Natural killer cell treated with Interleukin-12 subunit alpha and Interleukin-12 subunit beta and Interleukin-15 and Interleukin-18, amount 100 ng/mL, for 72 hours (primary cell): ENCODE measurements at places on chromosomes 4 and X. TPM values are rescaled to one million over a fixed set of nuclear protein-coding genes. Genes with fewer than 3 reads are reported as not detected.
A peak's percentile ranks its signal among the peaks of the same experiment; 100 is the strongest.

The CCDC110 gene
- total RNA-seq: not detected

The USP51 gene
- 0.26 TPM for total RNA-seq

The ASB5 gene
- not detected for total RNA-seq

The NMU gene
- not detected for total RNA-seq

The HTN3 gene
- total RNA-seq: not detected

The MEPE gene
- not detected for total RNA-seq

The SYN1 gene
- total RNA-seq: 0.29 TPM

The PWWP3B gene
- not detected for total RNA-seq

The FHDC1 gene
- total RNA-seq: 0.33 TPM

The XK gene
- total RNA-seq: 0.33 TPM

GRCh38 chr4:66017671-66018070, 347.4 kb upstream of the EPHA5 start:
- DNase-seq: no peak

DNA sequence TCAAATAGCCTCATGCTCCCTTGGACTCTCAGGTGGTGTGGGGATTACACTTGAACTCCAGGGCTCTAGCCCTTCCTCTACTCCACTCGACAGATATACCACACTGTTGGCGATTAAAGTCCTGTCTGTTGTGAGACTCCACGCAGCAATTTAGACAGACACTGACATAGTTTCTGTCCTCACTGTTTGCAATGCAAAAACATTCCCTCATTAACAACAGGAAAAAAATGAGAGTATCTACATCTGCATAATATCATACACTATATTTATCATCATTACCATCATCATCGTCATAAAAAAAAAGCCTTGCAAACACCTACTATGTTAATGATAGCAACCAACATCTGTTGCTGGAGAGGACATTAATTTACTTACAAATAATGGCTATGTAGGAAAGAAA, 132.4 kb downstream of the RASL11B start:
- DNase-seq: no peak

- no peak for DNase-seq
These were observed 164.4 kb downstream of the GRIA3 start for GRCh38 chrX:123348468-123348867.

DNA sequence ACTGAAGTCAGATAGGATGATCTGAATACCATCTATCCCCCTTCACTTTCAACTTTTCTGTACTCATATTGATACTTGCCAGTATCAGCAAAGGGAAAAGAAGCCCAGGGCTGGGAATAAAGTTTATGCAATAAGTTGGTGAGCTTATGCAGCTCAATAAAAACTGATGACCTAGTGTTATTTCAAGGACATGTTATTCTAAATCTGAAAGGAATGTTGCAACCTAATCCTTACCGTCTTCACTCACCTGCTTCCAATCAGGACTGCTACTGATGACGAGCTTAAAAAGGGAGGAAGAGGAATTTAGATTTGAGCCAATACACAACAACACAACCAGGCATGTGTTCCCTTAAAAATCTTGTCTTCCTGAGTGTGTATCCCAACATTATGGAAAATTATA, 419.9 kb downstream of the SPRY1 start:
- DNase-seq: no peak

DNA sequence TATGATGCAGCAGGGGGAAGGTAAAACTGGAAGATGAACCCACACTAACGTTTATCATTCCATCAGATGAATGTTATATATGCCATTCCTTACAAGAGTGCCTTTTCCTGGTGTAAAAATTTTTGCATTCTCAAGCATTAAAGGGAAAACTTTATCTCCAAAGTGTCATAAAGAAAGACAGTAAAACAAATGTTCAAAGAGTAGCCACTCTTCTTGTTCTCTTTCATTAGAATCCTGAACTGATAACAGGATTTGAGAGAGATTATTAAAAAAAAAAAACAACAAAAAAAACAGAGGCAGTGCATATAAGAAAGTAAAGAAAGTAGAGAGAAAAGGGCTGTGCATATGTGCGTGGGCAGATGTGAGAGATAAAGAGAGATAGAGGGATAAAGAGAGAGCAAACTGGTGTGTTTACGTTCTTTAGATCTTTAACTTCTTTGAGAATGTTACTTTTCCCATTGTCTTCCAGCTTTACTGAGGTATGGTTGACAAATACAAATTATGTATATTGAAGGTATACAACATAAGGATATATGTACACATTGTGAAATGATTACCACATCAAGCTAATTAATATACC, 275.4 kb downstream of the HS3ST1 start:
- no peak for DNase-seq

DNA sequence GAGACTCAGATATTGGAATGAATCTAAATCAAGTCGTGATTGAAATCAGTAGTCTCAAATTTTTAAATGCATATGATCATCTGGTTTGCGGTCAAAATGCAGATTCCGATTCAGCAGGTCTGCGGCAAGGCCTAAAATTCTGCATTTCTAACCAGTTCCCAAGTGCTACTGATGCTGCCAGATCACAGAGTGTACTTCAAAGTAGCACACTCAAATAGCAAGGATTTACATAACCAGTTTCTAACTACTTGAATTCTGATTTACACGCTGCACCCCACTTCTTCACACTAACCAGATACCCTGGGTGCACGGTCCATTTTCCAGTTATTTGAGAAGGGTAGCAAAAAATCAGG, 752 bp downstream of the MBTPS2 start:
- no peak for DNase-seq

GRCh38 chr4:86831262-86832130, 17.7 kb downstream of the SLC10A6 start:
- DNase-seq: no peak

DNA sequence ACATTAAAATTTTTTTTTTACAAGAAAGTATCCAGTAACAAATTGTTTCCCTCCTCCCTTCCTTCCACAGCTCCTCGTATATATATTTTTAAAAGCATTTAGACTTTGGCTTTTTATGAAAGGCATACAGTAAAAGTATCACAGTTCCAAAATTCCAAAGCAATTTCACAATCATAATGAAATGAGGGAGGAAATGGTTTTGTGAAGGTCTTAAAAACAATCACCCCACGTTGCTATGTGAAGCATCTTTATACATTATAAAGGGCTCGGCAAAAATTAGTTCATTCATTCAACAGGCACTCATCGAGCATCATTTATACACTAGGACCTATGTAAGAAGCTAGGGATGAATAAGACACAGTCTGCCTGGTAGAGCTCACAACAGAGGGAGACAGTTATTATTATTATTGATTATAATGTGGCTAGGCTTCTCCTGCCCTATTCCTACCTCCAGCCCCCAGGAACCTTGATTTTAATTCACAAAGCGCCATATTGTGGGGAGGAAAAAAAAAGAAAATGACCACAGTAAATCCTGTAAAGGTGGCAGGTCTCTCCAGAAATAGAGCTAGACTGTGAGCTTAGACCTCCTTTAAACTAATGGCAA, 239.9 kb downstream of the MAML3 start:
- no peak for DNase-seq

DNA sequence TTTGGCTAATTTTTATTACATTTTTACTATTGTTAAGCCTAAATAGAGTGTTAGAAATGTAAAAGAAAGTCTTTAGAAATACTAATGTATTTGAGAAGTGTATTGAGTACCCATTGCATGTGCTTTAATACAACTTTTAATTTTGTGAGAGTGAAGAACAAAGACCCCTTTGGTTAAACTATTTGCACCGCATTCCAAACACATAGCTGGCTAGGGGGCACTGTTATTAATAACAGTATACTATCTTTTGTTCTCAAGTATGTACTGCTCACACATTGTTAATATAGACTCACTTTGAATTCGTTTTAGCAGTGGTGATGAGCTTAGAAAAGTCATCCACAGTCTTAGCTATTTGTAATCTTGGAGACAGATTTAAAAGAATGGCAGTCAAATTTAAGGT, 106.1 kb downstream of the CLDN22 start:
- no peak for DNase-seq

GRCh38 chr4:78671903-78672815, 104.0 kb upstream of the BMP2K start:
- DNase-seq: no peak

DNA sequence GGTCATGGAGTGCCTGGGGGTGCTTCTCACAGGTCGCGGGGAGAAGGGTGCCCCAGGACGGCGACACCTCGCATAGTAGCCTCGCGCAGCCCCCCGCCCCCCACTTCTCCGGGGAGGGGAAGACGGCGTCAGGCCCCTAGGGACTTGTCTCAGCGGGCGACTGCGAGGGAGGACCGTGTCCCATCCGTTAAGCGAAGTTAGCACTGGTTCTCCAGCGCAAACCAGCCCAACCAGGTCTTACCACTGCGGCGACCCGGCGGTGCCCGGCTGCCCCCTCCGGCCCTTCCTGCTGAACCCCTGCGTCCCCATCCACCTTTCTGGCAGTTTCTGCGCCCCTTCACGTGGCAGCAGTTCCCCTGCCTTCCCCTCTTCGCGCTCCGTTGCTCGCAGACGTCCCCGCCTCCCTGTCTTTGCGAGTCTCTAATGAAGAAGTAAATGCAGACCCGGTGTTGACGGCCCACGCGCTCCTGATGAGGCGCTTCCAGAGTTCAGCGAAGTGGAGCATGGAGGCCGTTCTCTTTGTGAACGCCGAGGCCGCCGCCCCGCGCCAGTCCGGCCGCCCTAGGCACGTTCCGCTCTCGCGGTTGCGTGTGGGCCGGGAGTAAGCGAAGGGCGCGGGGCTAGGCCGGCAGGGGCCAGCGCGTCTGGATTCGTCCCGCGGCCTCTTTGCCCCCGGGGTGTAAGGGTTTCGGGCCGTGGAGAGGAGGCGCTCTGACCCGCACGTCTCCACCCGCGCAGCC, 3.0 kb downstream of the SLIT2 start:
- DNase-seq: no peak

DNA sequence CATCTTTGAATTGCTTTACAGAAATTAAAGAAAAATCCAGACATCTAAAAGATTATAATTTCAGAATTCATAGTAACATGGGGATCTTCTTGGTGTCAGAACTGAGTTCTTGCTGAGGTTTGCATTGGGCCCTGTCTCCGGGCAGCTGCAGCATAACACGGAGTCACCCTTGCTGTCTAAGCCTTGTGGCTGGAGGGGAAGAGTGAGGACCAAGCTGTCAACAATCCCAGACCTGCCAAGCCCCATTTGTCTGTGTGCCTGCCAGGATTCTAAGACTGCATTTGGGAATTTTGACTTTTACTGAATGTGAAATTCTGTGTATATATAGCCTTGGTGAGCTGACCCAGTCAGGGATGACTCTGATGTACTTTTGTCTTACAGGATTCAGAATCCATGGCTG, 25.2 kb upstream of the NAP1L5 start:
- DNase-seq: no peak

DNA sequence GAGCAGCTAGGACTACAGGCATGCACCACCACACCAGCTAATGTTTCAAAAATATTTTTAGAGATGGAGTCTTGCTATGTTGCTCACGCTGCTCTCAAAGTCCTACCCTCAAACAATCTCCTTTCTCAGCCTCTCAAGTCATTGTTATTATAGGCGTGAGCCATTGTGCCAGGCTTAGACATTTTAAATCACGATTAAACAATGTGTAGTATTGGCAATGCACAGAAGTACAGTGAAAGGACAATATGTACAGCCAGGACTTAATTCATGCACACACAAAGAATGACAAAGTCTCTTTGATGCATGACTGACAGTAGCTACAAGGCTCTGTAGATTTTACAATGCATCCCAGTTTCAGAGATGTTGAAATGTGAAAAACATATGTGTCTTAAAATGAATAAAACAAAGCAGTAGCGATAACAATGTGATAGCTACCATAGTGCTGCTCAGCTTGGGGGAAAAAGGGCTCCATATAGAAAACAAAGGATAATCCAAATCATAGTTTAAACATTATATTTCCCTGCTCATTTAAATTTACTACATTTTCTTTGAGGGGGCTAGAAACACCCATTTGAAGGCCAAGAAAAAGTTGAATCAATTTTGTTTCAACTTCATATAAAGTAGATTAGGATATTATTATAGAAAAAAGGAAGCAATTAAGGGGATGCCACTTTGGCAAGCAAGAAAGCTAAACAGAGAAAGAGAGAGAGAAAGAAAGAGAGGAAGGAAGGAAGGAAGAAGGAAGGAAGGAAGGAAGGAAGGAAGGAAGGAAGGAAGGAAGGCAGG, 272.4 kb upstream of the SMIM31 start:
- no peak for DNase-seq

DNA sequence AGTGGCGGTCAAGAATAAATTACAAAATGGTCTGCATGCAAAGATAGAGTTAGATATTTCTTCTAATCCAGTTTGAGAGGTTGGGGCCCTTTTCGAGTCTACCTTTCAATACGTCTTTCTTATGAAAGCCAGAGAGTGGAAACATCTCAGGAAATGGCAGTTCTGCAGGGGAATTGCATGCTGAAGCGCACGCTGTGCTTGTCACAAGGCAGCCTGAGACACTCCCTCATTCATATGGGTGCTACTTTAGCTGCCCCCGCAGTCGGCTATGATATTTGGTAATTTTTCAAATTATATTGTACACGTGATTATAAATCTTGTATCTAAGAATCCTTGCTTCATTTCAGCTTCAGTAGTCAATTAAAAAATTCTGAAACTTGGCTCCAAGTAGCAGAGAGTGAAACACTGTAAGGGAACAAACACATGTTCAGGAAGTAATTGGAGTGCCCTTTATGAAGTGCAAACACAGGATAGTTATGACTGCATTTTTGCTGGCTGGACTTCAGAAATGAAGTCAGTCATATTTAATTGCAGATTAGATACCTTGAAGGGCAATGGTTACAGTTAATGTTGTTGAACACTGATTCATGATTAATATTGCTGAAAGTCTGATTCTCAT, 145.5 kb upstream of the NAP1L5 start:
- DNase-seq: no peak

GRCh38 chr4:83282049-83282535, 2.5 kb downstream of the COQ2 start:
- no peak for DNase-seq

DNA sequence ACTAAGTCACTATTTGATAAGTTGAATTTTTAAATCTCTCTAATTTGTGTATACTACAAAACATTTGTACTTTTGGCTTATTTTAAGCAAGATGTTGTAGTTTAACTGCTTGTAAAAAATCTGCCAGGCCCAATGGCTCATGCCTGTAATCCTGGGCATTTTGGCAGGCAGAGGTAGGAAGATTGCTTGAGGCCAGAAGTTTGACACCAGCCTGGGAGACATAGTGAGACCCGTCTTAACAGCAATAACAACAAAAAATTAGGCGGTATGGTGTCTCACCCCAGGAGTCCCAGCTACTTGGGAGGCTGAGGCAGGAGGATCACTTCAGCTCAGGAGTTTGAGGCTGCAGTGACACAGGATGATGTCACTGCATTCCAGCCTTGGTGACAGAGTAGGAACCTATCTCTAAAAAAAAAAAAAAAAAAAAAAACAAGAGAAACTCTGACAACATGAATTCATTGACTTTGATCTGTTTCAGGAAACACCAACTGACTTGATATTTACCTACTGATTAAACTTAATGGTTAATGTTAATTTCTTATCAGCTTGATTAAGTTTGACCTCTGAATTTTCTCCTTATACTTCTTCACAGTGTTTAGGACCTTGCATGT, 8.9 kb downstream of the FHIP1A start:
- DNase-seq: no peak

DNA sequence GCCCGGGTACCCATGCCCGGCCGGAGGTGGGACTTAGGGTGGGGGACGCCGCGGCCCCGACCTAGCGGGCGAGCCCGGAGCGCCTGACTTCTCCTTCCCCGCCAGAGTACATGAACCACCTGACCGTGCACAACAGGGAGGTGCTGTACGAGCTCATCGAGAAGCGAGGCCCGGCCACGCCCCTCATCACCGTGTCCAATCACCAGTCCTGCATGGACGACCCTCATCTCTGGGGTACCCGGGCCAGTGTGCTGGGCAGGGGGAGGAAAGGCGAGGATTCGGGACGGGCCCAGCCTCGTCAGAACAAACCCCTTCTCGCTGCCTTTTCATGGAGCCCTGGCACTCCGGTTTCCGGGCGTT, 622 bp downstream of the TAFAZZIN start:
- peak; percentile 62 for DNase-seq

- no peak for DNase-seq
These were observed 152.6 kb downstream of the GRIA3 start for GRCh38 chrX:123336666-123337065.
